ENCODE measurements at places on chromosomes 2 and 18. TPM values are rescaled to one million over a fixed set of nuclear protein-coding genes. Genes with fewer than 3 reads are reported as not detected.

- H3K27ac ChIP-seq, result no peak overlapping the region
- H3K4me3 ChIP-seq, result no peak overlapping the region
- no peaks in the 10 kb centered on the region for H3K27me3 ChIP-seq
- no peak for DNase-seq
- no peaks in the 10 kb centered on the region for H3K36me3 ChIP-seq
These were observed 88.7 kb upstream of the CXCR4 start for GRCh38 chr2:136206613-136207012.

DNA sequence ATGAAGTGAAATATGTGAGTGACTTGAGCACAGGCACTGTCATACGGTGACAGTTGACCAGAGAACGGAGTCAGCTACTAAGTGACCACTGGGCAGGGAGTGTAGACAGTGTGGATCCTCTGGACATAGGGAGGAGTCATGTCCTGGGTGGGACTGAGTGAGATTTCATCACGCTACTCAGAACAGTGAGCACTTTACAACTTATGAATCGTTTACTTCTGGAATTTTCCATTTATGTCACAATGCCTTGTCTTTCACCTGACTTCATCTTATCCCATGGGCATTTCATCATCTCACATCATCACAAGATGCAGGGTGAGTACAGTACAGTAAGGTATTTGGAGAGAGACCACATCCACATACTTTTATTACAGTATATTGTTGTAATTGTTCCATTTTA lies 29.0 kb downstream of the PTPRM start:
- no peaks in the 10 kb centered on the region for H3K27me3 ChIP-seq
- no peak overlapping the region for H3K27ac ChIP-seq
- no peak for DNase-seq
- no peak overlapping the region for H3K4me3 ChIP-seq
- H3K4me1 ChIP-seq, result peaks cover 48% of the 10 kb centered on the region
- no peaks in the 10 kb centered on the region for H3K36me3 ChIP-seq

GRCh38 chr2:68031542-68032160 lies 31.2 kb downstream of the C1D start:
- H3K27me3 ChIP-seq, result no peaks in the 10 kb centered on the region
- H3K4me3 ChIP-seq, result no peak overlapping the region
- H3K36me3 ChIP-seq, result no peaks in the 10 kb centered on the region
- H3K4me1 ChIP-seq, result peaks cover 3% of the 10 kb centered on the region
- no peak for DNase-seq
- H3K27ac ChIP-seq, result no peak overlapping the region

DNA sequence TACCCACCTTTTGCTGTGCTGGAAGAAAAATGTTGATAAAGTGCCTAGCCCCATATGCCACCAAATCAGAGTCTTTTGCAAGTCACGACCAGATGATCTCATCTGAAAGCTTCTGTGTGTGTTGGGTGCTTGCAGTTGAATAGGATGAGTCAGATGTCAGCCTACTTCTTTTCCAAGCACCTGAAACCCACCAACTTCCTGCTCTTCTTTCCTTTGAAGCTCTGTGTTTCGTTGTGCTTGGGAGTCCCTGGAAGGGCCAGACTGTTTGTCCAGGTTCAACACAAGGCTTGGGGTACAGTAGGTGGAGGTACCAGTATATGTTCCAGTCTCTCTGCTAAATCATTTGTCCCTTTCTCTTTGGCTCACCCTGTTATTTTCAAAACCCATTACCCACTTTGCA lies 36.8 kb upstream of the LCLAT1 start:
- peaks cover 17% of the 10 kb centered on the region for H3K4me1 ChIP-seq
- no peaks in the 10 kb centered on the region for H3K36me3 ChIP-seq
- no peak overlapping the region for H3K4me3 ChIP-seq
- H3K27ac ChIP-seq, result no peak overlapping the region
- no peaks in the 10 kb centered on the region for H3K27me3 ChIP-seq

DNA sequence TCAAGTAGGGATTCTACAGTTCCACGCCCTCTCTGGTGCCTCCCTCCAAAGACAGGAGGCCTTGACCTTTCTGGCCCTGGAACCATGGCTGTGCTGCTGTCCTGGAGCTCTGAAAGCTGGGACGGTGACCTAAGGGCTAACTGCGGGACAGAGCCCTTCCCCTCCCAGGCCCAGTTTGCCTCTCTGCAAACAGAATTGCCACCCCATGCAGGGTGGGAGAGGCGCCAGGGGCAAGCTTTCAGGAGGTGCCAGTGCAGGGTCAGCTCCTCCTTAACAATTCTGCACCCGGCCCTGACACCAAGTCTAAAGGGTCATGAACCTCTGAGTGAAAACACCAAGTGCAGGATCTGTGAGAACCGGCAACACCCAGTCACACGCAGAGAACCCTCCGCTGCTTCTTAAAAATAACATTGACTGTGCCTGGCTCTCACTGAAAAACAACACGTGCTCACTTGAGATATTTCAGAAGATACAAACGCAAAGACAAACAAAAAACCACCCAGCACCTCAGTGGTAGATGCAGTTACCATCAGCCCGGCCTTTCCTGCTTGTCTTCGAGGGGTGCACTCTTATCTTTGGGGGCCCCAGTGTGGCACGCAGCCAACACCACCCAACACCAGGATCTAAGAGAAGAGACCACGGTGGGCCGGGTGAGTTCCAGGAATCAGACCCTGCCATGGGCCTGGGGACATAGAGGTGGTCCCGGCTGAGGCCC lies 1.1 kb upstream of the SNED1 start:
- H3K4me3 ChIP-seq, result peak overlapping the region; percentile 76
- no peaks in the 10 kb centered on the region for H3K36me3 ChIP-seq
- DNase-seq, result no peak
- H3K27me3 ChIP-seq, result no peaks in the 10 kb centered on the region
- peak overlapping the region; percentile 89 for H3K27ac ChIP-seq
- H3K4me1 ChIP-seq, result peaks cover 38% of the 10 kb centered on the region

DNA sequence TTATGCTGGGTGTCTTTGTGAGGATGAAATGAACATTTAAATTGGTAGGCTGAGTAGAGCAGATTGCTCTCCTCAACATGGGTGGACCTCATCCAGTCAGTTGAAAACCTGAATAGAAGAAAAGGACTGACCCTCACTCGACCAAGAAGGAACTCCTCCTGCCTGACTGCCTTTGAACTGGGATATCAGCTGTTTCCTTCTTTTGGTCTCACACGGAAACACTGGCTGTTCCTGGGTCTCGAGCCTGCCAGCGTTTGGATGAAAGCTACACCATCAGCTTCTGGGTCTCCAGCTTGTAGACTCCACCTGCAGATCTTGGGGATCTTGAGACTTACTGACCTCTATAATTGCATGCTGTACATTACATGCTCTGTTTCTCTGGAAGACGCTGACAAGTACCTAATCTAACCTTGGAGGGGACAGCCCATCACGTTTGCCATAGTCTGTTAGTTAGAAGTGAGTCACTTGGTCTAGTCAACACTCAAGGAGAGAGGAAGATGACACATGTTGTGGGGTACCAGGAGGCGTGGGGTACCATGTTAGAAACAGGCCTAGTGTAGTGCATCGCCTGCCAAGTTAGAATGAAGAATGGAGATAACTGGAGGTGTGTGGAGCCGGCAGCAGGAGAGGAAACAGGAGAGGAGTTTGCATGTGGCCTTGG lies 267.0 kb downstream of the MREG start:
- no peaks in the 10 kb centered on the region for H3K36me3 ChIP-seq
- H3K4me3 ChIP-seq, result no peak overlapping the region
- H3K27me3 ChIP-seq, result no peaks in the 10 kb centered on the region
- no peak overlapping the region for H3K27ac ChIP-seq

- no peaks in the 10 kb centered on the region for H3K27me3 ChIP-seq
- DNase-seq, result no peak
- H3K4me3 ChIP-seq, result no peak overlapping the region
- no peaks in the 10 kb centered on the region for H3K36me3 ChIP-seq
These were observed 103.8 kb downstream of the SNTG2 start for GRCh38 chr2:1054399-1054798.

DNA sequence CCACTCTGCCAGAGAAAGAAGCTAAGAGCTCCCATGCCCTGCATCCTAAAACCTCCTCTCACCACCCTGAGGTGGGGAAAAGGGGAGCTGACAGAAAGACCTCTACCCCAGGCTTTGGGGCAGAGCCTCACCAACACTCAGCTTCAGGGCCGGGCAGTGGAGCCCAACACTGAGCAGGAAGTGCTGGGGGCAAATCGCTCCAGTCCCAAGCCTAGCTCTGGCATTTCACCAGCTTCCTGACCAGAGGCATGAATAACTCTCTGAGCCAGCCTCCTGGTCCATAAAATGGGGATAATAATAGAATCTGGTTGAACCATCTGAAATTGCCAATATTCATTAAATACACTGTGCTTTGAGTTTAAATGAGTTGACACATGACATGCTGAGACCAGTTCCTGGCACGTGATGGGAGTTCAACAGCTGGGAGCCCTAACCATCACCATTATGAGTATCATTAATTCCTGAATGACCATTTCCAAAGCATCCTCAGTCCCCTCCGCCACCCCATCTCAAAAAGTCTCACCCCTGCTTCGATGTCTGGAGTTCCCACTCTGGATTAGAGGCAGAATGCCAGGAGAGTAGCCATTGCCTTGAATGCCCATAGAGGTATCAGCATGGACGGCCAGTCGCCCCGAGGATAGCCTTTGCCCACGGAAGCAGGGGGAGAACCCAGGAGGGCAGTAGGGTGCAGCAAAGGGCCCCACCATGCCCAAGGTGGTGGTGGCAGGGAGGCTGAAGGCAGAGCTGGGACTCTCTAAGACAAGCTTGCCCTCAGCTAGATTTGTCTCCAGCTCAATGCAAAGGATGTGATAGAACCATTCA lies 153.4 kb downstream of the TNS1 start:
- no peaks in the 10 kb centered on the region for H3K27me3 ChIP-seq
- no peak overlapping the region for H3K4me3 ChIP-seq
- no peak for DNase-seq
- H3K27ac ChIP-seq, result peak overlapping the region; percentile 75
- H3K36me3 ChIP-seq, result peaks cover 59% of the 10 kb centered on the region
- H3K4me1 ChIP-seq, result peaks cover 52% of the 10 kb centered on the region

DNA sequence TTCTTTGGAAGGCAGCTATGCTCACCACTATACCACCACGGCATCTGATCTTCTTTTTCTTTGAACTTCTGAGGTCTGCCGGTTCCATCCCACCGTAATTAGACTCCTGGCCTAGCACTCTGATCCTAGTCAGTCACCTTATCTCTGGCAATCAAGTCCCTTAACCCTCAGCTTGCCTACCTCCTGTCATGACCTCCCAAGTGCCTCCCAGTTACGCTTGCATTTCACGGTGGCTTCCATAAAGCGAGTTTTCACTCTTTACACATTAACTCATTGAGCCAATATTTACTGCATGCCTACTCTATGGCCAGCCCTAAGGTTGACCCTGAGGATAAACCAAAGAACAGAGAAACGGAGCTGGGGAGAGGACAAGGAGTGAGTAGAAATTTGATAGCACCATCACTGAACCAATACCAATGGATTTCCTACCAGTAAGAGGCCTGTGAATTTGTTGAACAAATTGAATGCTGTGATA lies 37.8 kb upstream of the TMEM182 start:
- H3K4me1 ChIP-seq, result peaks cover 8% of the 10 kb centered on the region
- H3K4me3 ChIP-seq, result no peak overlapping the region
- no peak for DNase-seq

DNA sequence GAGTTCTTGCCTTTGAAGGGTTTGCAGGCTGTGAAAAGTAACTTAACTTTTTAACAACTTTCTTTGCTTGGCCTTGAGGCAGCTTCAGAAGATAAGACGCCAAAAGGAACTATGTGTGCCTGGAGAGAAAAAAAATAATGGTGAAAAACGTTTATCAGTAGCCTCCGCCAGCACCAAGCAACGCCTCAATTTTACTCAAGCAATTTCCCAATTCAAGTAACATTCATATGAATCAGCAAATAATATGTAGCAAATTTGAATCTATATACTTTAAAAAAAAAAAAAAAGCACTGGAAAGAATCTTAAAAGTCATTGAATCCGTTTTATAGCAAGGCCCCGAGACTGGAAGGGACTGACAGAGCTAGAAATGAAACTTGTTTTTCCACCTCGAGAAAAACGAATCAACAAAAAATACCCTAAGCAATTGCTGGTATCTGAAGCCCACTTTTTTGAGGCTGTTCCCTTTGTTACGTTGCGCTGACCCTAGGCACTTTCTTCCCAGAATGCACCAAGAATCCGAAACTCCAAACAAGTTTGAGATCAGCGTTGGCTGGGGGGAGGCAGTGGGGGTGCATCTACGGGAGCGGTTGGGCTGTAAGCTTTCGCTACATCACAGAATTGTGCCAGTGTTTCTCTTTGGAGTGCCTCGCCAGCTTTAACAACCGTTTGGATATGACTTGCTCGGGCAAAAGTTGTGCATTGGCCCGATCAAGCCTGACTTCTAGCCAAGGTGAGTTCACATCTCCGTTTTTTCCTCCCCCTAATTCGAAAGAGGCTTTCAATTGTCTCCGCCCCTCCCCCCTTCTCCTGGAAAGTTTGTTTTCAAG lies 2.7 kb upstream of the TGIF1 start:
- H3K4me1 ChIP-seq, result peaks cover 15% of the 10 kb centered on the region
- H3K4me3 ChIP-seq, result peak overlapping the region; percentile 78
- no peaks in the 10 kb centered on the region for H3K27me3 ChIP-seq
- peak overlapping the region; percentile 98 for H3K27ac ChIP-seq
- peak; percentile 54 for DNase-seq

- peaks cover 9% of the 10 kb centered on the region for H3K36me3 ChIP-seq
- H3K4me1 ChIP-seq, result peaks cover 16% of the 10 kb centered on the region
- peak overlapping the region; percentile 66 for H3K27ac ChIP-seq
- no peaks in the 10 kb centered on the region for H3K27me3 ChIP-seq
- peak overlapping the region; percentile 29 for H3K4me3 ChIP-seq
These were observed 34.0 kb downstream of the UXS1 start for GRCh38 chr2:106159866-106160785.

DNA sequence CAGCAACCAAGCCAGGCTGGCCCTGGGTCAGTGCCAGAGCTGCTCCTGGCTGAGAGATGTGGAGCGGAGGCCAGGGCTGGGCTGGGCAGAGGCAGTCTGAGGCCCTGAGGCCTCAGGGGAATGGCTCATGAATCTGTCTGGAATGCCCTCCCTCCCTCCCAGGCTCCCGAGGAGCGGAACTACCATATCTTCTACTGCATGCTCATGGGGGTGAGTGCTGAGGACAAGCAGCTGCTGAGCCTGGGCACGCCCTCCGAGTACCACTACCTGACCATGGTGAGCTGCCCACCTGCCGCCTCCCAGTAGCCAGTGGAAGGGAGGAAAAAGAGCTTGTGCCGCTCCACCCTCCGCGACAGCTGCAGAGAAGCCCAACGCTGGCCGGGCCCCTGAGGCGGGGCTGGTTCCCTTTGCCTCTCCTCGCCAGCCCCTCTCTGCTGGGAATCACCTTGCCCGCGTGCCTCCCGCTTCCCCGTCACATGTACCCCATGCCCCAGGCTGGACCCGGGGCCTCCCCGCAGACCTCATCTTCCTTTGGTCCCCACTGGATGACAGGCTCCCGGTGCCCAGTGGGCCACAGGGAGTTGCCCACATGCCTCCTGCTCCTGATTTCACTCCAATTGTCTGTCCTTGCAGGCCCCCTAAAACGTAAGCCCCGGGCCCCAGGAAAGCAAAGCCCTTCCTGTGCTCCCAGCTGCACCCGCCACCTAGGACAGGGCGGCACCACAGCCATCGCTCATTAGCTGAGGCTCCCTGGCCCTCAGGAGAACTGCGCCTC lies 41.1 kb downstream of the MYO7B start:
- no peak overlapping the region for H3K27ac ChIP-seq
- no peaks in the 10 kb centered on the region for H3K4me1 ChIP-seq
- H3K36me3 ChIP-seq, result no peaks in the 10 kb centered on the region
- H3K27me3 ChIP-seq, result no peaks in the 10 kb centered on the region
- peak; percentile 20 for DNase-seq
- H3K4me3 ChIP-seq, result no peak overlapping the region

The SIX3 gene
- not detected for total RNA-seq

The CCDC102B gene
- total RNA-seq, result 17.5 TPM
